ENCODE measurements at places on chromosomes 2 and 18. TPM values are rescaled to one million over a fixed set of nuclear protein-coding genes. Genes with fewer than 3 reads are reported as not detected.
A peak's percentile ranks its signal among the peaks of the same experiment; 100 is the strongest.

DNA sequence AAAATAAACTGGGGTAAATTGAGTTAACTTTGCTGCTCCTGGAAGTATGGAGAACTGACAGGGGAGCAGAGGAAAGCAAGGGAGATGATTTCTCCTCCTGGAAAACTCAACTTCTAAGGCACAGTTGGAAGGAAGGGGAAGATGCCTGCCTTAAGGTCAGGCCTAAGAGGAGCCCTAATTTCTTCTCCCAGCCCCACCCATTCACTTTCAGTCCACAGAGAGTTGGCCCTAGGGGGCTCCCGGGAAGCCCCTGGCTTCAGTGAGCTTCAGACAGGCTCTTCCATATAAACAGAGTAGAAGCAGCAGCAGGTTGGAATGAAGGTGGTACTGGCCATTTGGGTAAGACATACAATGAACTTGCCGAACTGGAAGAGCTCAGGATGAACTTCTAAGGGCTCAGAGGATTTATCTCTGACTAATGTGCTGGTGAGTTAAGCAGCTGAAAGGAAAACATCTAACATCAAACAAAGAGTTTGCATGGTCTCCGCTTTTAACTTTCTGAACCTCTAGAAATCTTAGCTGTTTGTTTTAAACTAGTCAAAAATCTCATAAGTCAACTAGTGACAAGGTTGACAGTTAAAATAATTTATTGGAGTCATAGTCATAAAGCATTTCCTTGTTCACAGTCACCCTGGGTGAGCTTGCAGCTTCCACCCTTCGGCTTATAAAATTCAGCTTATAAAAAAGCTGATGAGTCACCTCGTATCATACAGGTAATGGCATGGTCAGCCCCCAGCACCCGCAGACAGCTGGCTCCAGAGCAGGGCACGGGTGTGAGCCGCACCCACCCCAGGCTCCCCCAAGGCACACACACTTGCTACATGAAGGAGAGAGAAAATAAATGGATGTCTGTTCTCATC is 9.8 kb downstream of the MALL start:
- DNase-seq: peak; percentile 30

GRCh38 chr2:101111917-101112771 is 39.0 kb downstream of the TBC1D8 start:
- peak; percentile 58 for DNase-seq

The IGFBP2 gene
- 129 TPM for total RNA-seq

GRCh38 chr2:71004857-71005256 is 10.2 kb upstream of the TEX261 start:
- no peak for DNase-seq

- no peak for DNase-seq
Observed at GRCh38 chr2:186347472-186347871, 138.6 kb upstream of the ZC3H15 start.

GRCh38 chr2:2764001-2764355 is 432.9 kb upstream of the MYT1L start:
- no peak for DNase-seq

The GAREM1 gene
- 16.8 TPM for total RNA-seq

The POTEI gene
- total RNA-seq: under 0.01 TPM

The AAK1 gene
- 60.0 TPM for total RNA-seq

The CCDC85A gene
- total RNA-seq: 2.6 TPM

DNA sequence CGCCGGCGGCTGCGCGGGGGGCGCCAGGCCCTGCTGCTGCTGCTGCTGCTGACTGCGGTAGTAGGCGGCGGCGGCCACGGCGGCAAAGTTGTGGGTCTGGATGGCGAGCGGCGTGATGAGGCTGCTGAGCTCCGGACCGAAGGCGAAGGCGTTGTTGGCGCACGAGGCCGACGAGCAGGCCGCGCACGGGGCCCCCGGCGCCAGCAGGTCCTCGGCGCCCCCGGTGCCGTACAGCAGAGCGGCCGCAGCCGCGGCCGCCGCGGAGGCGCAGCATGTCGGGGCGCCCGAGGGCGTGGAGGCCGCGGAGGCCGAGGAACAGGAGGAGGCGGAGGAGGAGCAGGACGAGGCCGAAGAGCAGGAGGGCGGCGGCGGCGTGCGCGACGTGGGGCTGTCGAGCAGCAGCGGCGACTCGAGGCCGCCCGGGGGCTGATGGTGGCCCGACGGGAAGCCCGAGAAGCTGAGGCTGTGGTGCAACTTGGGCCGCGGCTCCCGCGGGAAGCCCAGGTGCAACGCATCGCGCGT is 1.8 kb downstream of the ZFP36L2 start:
- peak; percentile 36 for DNase-seq

The RESP18 gene
- not detected for total RNA-seq

DNA sequence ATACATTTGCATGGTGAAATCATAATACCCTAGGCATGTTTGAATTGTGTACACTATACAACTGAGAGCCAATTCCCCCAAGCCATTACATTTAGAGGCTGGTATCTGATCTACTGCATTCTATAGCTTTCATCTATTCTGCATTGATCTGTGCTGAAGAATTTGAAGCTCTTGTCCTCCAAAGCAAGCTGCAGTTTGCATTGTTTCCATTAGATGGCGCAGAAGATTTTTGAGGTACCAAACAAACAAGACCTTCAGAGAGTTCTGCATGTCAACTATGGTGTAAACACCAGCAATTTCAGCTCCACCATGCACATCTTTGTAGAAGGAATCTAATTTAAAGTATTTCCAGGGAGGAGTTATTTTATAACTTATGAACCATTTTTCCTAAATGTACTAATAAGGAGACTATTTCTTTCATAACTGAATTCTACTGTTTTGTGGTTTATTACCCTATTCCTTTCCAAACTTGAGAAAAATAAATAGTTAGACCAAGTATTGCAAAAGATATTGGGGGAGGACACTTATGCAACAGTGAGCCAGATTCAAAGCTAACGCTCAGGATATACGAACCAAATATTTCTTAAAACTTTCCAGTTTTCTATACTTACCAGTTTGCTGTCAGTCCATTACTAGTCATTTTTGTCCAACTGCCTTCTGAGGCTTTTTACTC is 761.8 kb upstream of the ACVR2A start:
- DNase-seq: peak; percentile 64

- DNase-seq: no peak
Observed at GRCh38 chr18:50301074-50301473, 13.6 kb upstream of the CXXC1 start.

The C2orf74 gene
- total RNA-seq: 3.9 TPM

GRCh38 chr2:67340133-67341011 is 56.8 kb upstream of the ETAA1 start:
- DNase-seq: no peak

The PDE1A gene
- 4.2 TPM for total RNA-seq

DNA sequence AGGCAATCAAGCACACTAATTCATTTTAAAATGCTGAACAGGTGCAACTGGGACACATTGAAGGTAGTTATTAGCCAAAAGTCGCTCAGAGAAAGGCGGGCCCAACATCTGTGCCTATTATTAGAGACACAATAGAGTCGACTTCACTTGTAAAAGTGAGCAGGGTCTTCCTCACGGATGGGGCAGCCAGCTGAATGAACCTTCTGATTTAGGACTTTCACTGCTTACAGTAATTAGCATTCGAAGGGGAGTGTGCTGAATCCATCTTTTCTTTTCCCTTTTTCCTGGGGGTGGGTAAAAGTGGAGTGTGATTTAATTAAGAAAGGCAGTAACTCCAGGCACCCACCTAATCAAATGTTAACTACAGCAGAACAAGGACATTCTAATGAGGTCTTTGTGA is 677.7 kb downstream of the DCDC2C start:
- no peak for DNase-seq

The CACNB4 gene
- total RNA-seq: 0.33 TPM

The TEX44 gene
- not detected for total RNA-seq

- peak; percentile 22 for DNase-seq
Observed at GRCh38 chr2:227818675-227819397, 5.2 kb downstream of the CCL20 start.

- no peak for DNase-seq
Observed at GRCh38 chr2:37527361-37527760, 144.1 kb downstream of the CDC42EP3 start.

The AAMP gene
- 114 TPM for total RNA-seq

GRCh38 chr2:68741805-68742306 is 7.2 kb downstream of the ARHGAP25 start:
- no peak for DNase-seq

The TDRD15 gene
- not detected for total RNA-seq

DNA sequence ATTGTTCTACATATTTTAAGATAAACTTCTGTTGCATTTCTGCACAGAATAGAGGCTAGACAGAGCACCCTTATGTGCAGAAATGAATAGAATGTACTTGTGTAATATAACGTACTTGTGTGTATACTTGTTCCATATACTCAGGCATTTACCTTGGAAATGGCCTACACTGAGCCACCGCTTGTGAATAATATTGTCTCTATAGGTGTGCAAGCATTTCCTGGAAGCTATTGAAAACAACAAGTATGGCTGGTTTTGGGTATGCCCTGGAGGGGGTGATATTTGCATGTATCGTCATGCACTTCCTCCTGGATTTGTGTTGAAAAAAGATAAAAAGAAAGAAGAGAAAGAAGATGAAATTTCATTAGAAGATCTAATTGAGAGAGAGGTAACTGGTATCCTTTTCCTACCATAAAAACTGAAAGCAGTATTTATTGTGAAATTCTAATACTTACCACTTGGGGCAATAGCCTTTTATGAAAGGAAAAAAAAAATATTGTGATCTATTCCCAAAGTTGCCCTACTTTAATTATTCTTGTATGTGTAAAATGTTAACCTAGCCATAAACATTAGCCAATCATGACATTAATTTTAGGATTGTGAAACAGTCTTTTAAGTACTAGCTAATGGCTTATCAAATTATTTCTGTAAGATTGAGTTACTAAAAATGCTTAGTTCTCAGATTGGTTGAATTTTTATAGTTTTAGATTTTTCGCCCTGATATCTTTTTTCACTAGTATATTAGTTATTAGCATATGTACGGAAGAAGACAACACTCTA is 18.0 kb downstream of the ZC3H15 start:
- DNase-seq: no peak

DNA sequence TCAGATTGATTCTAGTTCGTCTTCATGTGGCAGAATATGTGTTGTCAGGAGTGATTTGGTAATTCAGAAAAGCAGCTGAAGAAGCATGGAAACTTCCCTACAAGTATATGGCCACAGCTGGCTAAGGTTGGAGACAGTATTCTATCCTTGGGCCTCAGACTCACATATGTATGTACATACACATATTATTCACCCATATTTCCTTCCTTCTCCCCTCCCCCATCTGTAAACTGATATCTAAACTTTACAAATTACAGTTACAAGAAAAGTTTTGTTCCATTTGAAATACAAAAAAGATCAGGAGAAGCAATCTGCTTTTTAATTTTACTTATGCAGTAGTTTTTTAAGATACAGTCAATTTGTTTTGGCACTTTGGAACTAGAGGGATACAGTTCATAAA is 3.1 kb downstream of the SP3 start:
- no peak for DNase-seq

The IRS1 gene
- total RNA-seq: 8.2 TPM

- no peak for DNase-seq
Observed at GRCh38 chr2:18242716-18243115, 317.7 kb downstream of the RDH14 start.

GRCh38 chr2:12338946-12339697 is 377.6 kb upstream of the TRIB2 start:
- DNase-seq: no peak

The BCL11A gene
- total RNA-seq: 14.3 TPM

The KIF1A gene
- total RNA-seq: 51.9 TPM

DNA sequence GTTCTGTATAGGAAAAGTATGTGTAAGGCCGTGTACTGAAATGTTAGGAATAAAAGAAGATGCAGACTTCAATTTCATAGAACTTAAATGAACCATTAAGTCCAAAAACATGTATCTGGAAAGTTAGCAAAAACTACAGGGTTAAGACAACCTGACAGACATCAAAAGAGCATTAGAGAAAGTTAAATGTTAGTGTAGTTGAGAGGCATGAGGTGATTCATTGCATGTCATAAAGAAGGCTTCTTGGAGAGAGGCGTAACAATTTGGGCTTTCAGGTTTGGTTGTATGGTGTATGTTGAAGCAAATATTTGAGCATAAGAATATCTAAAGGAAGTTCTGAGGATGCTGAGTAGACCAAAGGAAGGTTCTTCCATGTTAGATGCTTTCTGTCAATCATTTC is 6.3 kb downstream of the EPC2 start:
- no peak for DNase-seq

The MROH2A gene
- total RNA-seq: not detected

GRCh38 chr2:114068438-114068837 is 178.5 kb downstream of the ACTR3 start:
- DNase-seq: no peak

The FOXI3 gene
- not detected for total RNA-seq

DNA sequence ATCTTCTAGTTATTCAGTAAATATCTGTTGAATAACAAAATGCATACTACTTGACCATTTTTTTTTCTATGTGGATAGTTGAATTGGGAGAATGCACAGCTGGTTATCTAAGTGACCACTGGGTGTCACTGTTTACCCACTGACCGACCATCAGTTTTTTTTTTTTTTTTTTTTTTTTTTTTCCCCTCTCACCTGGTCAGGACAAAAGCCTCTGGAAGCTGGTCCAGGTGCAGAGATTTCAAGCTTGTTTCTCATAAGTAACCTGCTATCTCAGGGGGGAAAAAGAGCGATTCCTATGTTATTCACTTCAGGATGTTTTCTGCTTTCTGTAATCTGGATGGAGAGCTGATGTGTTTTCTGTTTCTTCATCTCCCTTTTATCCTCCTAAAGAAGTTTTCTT is 256.0 kb downstream of the DCDC2C start:
- no peak for DNase-seq

GRCh38 chr2:15812187-15812780 is 128.1 kb upstream of the MYCN start:
- DNase-seq: no peak

- DNase-seq: no peak
Observed at GRCh38 chr2:154452906-154453493, 245.5 kb upstream of the KCNJ3 start.

DNA sequence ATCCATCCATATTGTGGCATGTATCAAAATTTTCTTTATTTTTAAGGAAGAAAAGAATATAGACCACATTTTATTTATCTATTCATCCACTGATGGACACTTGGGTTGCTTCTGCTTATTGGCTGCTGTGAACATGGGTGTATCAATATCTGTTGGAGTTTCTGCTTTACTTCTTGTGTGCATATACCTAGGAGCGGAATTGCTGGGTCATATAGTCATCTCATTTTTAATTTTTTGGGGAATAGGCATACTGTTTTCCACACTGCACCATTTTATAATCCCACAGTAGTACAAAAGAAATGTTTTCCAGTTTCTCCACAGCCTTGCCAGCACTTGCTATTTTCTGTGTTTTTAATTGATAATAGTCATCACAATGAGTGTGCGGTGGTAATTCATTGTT is 197.2 kb downstream of the ACKR3 start:
- DNase-seq: no peak

The PROM2 gene
- total RNA-seq: 31.6 TPM

DNA sequence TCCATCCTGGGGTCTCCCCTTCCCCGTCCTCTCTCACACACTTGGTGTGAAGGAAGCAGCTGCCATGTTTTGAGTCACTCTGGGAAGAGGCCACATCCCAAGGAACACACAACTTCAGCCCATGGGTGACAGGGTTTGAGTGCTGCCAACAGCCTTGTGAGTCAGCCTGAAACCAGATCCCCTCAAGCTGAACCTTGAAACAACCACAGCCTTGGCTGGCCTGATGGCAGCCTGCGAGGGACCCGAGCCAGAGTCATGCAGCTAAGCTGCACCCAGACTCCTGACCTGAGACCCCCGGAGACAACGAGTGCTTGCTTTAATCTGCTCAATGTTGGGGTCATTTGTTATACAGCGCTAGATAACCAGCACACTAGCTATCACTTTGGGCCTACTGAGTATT is 19.3 kb upstream of the MC2R start:
- no peak for DNase-seq
